ENCODE measurements at places on chromosomes 4 and X. TPM values are rescaled to one million over a fixed set of nuclear protein-coding genes. Genes with fewer than 3 reads are reported as not detected.

DNA sequence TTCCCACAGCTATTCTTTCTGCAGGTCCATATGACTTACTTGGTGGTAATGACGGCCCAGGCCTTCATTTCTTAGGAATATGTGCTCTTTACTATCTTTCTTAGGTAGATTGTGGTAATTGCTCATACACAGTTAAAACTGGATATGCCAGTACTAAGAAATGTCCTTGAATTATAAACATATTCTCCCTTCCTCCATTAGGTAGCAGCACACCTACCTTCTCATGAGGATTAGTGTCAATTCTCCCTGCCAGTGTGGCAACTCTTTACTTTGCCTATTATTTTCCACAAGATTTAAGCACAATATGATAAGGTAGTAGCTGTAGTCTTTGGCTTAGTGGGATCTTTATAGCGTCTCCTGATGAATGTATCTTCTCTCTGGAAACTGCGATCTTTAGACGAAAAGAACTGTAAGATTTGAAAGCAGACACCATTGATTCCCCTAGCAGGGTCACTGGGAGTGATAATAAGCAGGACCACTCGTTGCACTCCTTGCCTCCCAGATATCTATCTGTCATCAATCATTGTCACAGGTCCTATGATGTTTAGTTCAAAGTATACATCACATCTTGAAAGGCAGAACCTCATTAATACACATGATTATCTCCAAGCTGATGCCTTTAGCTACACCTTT lies 1240.7 kb downstream of the C4orf33 start:
- no peak overlapping the region for H3K27ac ChIP-seq
- H3K4me1 ChIP-seq = no peaks in the 10 kb centered on the region
- no peaks in the 10 kb centered on the region for H3K27me3 ChIP-seq
- DNase-seq = peak; percentile 26
- no peaks in the 10 kb centered on the region for H3K36me3 ChIP-seq

- DNase-seq = no peak
- no peak overlapping the region for H3K27ac ChIP-seq
- no peaks in the 10 kb centered on the region for H3K27me3 ChIP-seq
These were observed 93.4 kb downstream of the TMA16 start for GRCh38 chr4:163587867-163588266.

- H3K36me3 ChIP-seq = no peaks in the 10 kb centered on the region
- no peak overlapping the region for H3K27ac ChIP-seq
- H3K4me3 ChIP-seq = no peak overlapping the region
- H3K4me1 ChIP-seq = no peaks in the 10 kb centered on the region
These were observed 50.1 kb upstream of the SGMS2 start for GRCh38 chr4:107774681-107775080.

GRCh38 chr4:336099-336892 lies 1.3 kb upstream of the ZNF141 start:
- no peak overlapping the region for H3K4me3 ChIP-seq
- DNase-seq = no peak
- no peaks in the 10 kb centered on the region for H3K27me3 ChIP-seq
- no peaks in the 10 kb centered on the region for H3K36me3 ChIP-seq
- H3K4me1 ChIP-seq = no peaks in the 10 kb centered on the region

DNA sequence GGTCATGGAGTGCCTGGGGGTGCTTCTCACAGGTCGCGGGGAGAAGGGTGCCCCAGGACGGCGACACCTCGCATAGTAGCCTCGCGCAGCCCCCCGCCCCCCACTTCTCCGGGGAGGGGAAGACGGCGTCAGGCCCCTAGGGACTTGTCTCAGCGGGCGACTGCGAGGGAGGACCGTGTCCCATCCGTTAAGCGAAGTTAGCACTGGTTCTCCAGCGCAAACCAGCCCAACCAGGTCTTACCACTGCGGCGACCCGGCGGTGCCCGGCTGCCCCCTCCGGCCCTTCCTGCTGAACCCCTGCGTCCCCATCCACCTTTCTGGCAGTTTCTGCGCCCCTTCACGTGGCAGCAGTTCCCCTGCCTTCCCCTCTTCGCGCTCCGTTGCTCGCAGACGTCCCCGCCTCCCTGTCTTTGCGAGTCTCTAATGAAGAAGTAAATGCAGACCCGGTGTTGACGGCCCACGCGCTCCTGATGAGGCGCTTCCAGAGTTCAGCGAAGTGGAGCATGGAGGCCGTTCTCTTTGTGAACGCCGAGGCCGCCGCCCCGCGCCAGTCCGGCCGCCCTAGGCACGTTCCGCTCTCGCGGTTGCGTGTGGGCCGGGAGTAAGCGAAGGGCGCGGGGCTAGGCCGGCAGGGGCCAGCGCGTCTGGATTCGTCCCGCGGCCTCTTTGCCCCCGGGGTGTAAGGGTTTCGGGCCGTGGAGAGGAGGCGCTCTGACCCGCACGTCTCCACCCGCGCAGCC lies 3.0 kb downstream of the SLIT2 start:
- H3K27ac ChIP-seq = no peak overlapping the region
- no peaks in the 10 kb centered on the region for H3K27me3 ChIP-seq
- no peak for DNase-seq
- H3K36me3 ChIP-seq = no peaks in the 10 kb centered on the region
- H3K4me3 ChIP-seq = no peak overlapping the region

- H3K4me3 ChIP-seq = no peak overlapping the region
- no peaks in the 10 kb centered on the region for H3K4me1 ChIP-seq
- H3K27me3 ChIP-seq = no peaks in the 10 kb centered on the region
These were observed 51.4 kb downstream of the ARAP2 start for GRCh38 chr4:36192922-36193321.

GRCh38 chr4:85448906-85449890 lies 25.8 kb upstream of the ARHGAP24 start:
- H3K36me3 ChIP-seq = no peaks in the 10 kb centered on the region
- DNase-seq = no peak
- H3K4me3 ChIP-seq = no peak overlapping the region
- no peaks in the 10 kb centered on the region for H3K27me3 ChIP-seq
- H3K27ac ChIP-seq = no peak overlapping the region

- H3K36me3 ChIP-seq = no peaks in the 10 kb centered on the region
- H3K27ac ChIP-seq = no peak overlapping the region
These were observed 16.6 kb downstream of the S100G start for GRCh38 chrX:16666541-16666940.

- no peak overlapping the region for H3K27ac ChIP-seq
- no peaks in the 10 kb centered on the region for H3K4me1 ChIP-seq
- no peaks in the 10 kb centered on the region for H3K27me3 ChIP-seq
- DNase-seq = no peak
These were observed 641.6 kb downstream of the ANKRD50 start for GRCh38 chr4:124070688-124071484.

- no peaks in the 10 kb centered on the region for H3K36me3 ChIP-seq
- no peak for DNase-seq
- no peaks in the 10 kb centered on the region for H3K4me1 ChIP-seq
These were observed 10.0 kb downstream of the MSL3 start for GRCh38 chrX:11768039-11768438.

- peak; percentile 7 for DNase-seq
- no peak overlapping the region for H3K4me3 ChIP-seq
- H3K36me3 ChIP-seq = no peaks in the 10 kb centered on the region
- no peak overlapping the region for H3K27ac ChIP-seq
- H3K27me3 ChIP-seq = no peaks in the 10 kb centered on the region
- H3K4me1 ChIP-seq = no peaks in the 10 kb centered on the region
These were observed 98.5 kb downstream of the FRAS1 start for GRCh38 chr4:78155616-78156105.

- no peak overlapping the region for H3K4me3 ChIP-seq
- DNase-seq = no peak
- H3K4me1 ChIP-seq = 0 out of 2 replicates have a peak, but pooled peaks cover 3% of the 10 kb centered on the region
- no peak overlapping the region for H3K27ac ChIP-seq
These were observed 91.2 kb downstream of the ADRA2C start for GRCh38 chr4:3857269-3857926.

- no peaks in the 10 kb centered on the region for H3K27me3 ChIP-seq
- H3K4me3 ChIP-seq = no peak overlapping the region
- no peaks in the 10 kb centered on the region for H3K36me3 ChIP-seq
- no peak for DNase-seq
- H3K27ac ChIP-seq = no peak overlapping the region
- H3K4me1 ChIP-seq = peaks cover 14% of the 10 kb centered on the region
These were observed 245.3 kb upstream of the PITX2 start for GRCh38 chr4:110867981-110868720.

- H3K27me3 ChIP-seq = no peaks in the 10 kb centered on the region
- H3K4me1 ChIP-seq = no peaks in the 10 kb centered on the region
- no peak for DNase-seq
- no peaks in the 10 kb centered on the region for H3K36me3 ChIP-seq
- no peak overlapping the region for H3K4me3 ChIP-seq
These were observed 70.1 kb upstream of the PCDH18 start for GRCh38 chr4:137602436-137602835.

- H3K27ac ChIP-seq = no peak within 1 kb of the TSS
- H3K4me1 ChIP-seq = no peaks in the 10 kb centered on the region
- no peaks in the 10 kb centered on the region for H3K27me3 ChIP-seq
These were observed at the start of gene CCDC158 for GRCh38 chr4:76420762-76421581. TSS of gene CCDC158 (minus strand) at chr4:76421141. CDS start at chr4:76403207, 17,934 bp downstream.

- no peaks in the 10 kb centered on the region for H3K4me1 ChIP-seq
- no peak overlapping the region for H3K27ac ChIP-seq
- no peaks in the 10 kb centered on the region for H3K36me3 ChIP-seq
These were observed 70.2 kb downstream of the VCX3A start for GRCh38 chrX:6464726-6465125.

The FRG2 gene
- not detected for total RNA-seq

The GAGE12E gene
- not detected for total RNA-seq

The ARHGAP36 gene
- total RNA-seq = not detected

The FGD1 gene
- total RNA-seq = 5.8 TPM

The VEGFC gene
- not detected for total RNA-seq

The USP17L10 gene
- not detected for total RNA-seq

The ELF4 gene
- 19.2 TPM for total RNA-seq

The MTCP1 gene
- 10.7 TPM for total RNA-seq

Data from HCT116 (cell line).